ENCODE measurements at places on chromosomes 1 and 21.

- DNase-seq: no peak
Measured at GRCh38 chr21:14763695-14764064, 217.6 kb upstream of the SAMSN1 start.

GRCh38 chr1:31717341-31717740 lies 13.5 kb upstream of the COL16A1 start:
- DNase-seq: no peak

DNA sequence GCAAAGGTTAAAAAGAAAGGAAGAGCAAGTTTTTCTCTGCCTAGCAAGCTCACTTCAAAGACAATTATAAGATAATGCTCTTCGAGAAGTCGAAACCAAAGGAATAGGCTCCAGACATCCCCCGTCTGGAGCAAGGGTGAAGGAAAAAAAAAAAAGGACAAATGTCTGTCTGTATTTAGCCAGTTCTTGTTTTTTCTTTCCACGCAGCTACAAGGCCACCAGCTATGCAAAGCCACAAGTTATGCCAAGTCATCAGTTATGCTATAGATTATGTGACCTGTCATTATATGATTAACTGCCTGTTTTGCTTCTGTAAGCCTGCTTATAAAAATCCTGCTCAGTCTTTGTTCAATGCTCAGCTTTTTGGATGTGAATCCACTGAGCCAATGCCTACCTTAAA lies 2.4 kb upstream of the THEM5 start:
- no peak for DNase-seq

DNA sequence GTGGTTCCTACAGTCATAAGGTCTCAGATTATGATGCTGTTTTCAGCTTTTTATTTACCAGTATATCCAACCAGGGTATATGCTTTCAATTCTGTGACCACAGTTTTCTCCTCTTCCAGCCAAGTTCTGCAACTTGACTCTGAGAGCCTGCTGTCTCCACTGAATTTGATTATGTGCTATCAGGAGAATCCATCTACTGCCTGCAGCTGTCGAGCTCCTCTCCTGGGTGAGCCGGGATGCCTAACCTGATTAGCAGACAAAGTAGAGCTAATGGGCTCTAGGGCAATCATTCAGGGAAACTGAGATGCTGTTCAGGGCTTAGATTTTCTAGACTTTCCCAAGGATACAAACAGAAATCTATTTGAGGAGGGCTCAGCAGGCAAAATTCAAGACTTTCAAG lies 271.5 kb upstream of the BEND5 start:
- no peak for DNase-seq

DNA sequence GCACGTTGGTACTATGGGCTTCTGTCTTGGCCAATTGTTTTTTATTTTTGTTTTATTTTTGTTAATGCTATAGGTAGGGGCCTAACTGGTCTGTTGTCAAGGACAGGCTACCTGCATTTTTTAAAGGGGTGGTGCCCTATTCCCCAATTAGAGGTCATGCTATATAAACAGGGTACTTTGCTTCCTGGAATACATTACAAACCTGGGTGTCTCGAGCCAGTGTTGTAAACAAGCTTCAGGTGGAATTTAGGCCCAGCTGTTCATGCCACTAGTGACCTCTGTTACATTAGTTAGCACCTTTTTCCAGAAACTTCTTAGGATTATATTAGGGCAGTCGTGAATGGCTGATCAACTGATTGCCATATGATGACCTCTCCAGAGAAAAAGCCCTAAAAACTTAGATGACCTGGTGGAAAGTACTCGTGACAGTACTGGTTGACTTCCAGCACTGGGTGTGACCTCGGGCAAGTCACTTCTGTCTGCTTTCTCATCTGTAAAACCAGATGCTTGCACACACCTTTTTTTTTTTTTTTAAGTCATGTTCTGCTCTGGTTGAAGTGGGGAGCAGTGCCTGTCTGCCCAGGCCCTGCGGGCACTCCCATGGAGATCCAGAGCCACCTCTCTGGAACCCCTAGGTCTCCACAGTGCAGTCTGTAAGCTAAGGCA lies 46.5 kb downstream of the ELK4 start:
- no peak for DNase-seq

- no peak for DNase-seq
Measured at GRCh38 chr1:58899587-58900271, 115.9 kb upstream of the JUN start.

GRCh38 chr1:18948048-18948912 lies 8.2 kb downstream of the IFFO2 start:
- DNase-seq: no peak

- DNase-seq: no peak
Measured at GRCh38 chr1:93811326-93812065, 67.5 kb downstream of the DNTTIP2 start.

DNA sequence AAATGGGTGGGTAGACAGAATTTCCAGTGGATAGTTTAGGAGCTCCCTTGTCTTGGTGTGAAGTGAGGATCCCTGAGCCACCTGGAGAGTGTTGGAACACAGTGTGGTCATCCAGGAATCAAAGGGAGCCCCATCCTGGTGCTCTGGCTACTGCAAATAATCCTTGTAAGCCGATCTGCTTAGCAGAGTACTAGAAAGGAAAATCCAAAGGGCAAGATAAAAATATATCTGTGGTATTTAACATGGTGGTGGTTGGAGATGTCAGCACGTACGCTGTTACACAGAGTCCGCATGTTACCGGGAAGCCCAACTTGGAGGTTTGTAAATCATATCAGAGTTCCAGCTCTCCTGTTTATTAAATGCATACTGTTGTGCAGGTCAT lies 39.0 kb downstream of the VANGL1 start:
- no peak for DNase-seq

DNA sequence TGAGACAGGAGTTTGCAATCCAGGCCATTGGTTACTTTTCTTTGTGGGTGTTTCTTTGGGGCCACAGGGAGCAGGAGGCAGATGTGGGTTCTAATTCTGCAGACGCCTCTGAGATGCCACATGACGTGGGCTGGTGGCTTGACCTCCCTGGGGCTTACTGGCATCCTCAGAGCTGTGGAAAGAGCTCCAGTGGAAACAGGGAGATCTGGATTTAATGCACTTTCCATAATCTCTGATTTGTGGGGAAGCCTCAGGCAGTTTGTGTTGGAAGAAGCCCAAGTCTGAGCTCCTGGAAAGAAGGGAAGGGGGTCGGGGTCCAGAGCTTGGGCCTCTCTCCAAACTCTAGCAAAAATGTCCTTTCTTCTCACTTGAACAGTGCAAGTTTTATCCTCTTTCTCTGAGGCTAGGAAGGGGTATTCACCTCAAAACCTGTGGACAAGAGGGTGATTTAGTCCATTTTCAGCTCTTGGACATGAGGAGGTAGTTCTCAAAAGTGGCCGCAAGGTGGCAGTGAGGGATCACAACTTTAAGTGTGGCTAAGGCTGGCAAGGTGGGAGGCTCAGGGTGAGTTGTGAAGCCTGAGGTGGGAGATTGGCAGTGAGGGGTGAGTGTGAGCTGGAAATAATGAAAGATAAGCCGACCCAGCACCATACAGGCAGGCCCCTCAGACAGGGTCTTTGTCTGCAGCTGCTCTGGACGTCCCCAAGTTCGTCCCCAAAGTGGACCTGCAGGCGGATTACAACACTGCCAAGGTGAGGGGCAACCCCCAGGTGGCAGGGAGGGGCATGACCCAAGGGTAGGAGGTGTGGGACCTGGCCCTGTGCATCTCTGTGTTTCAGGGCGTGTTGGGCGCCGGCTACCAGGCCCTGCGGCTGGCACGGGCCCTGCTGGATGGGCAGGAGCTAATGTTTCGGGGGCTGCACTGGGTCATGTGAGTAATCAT lies 9.2 kb downstream of the IKBKE start:
- DNase-seq: peak; percentile 76

DNA sequence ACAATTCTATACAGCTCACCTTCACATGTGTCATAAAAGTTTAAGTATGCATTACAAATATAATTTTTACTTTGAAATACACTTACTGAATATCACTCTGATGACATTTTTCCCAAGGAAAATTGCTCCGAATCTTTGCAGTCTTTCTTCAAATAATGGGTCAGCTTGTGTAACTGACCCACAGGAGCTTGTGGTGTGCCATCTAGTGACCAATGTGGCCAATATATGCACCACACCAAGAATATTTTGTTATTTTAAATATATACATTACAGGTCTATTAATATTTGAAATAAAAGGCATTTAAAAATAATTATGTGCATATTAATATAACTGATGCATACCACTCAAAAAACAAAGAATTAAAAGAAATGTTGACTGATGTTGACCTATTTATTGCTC lies 271.4 kb downstream of the TBX15 start:
- no peak for DNase-seq

DNA sequence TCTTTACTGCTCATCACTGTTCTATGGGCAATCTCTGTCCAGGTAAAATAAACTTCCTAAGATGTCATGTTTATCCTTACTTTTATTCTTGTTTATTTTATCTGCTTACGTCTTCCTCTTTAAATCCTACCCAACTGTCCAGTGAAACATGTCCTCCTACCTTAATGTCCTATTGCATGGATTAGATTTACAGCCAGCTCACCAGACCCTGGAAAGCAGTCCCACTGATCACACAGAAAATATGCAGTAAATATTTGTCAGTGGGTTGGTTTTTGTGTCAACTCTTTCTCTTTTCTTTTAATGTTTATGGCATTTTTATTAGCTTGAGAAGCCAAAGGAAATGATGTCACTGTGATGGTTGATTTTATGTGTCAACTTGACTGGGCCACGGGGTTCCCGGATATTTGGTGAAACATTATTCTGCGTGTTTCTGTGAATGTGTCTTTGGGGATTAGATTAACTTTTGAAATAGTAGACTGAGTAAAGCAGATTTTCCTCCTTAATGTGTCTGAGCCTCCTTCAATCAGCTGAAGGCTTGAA lies 258.3 kb downstream of the SRGAP2C start:
- DNase-seq: no peak

DNA sequence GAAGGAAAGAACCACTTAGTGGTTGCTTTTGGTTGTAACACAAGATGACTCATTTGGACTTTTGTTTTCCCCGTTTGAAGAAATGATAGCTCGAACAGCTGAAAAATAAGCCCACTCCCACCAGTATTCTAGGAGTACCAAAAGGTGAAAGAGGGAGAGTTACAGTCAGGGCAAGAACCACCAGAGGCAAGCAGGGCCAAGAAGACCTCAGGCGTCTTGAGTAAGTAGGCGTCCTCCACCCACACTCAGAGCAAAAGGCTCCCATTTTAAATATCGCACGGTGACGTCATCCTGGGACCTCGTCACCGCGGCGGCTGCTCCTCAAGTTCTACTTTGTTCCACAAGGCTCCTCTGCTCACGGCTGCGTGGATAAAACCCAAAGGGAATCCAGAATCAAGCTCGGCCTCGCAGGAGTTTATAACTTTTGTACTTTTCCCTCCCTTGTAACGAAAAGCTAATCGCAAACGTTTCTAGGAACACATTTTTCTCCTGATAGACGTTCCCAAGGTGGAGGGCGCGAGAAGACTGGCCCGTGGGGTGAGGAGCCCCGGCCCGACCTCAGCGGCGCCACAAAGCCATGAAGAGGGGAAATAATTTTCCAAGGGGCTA lies 1.2 kb downstream of the BTG3 start:
- DNase-seq: peak; percentile 91

DNA sequence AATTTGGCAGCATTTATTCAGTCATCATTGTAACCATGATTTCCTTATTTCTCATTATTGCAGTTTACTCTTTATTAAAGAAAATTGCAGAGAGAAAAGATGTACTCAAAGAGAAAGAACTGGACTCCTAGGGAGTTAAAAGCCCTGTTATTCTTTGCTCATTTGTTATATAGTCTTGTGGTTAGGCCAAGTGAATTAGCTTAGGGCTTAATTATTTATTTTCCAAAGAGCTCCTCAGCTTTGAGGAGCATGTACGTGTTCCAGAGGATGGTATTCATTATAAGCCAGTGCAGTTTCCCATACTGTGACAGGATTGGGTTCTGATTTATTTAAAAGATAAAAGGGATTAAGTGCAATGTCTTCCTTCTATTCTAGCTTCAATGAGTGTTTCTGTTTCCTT lies 86.4 kb downstream of the GPR161 start:
- DNase-seq: no peak

DNA sequence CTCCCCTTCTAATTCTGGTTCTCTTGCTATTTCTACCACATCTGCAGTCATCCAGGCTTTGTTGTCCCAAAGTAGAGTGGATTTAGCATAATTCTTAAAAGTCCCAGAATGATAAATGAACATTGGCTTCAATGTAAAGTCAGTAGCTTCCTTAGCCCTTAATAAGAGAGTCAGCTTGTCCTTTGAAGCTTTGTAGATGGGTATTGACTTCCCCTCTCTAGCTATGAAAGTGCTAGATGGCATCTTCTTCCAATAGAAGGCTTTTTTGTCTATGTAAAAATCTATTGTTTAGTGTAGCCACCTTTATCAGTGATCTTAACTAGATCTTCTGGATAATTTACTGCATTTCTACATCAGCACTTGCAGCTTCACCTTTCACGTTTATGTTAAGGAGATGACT lies 181.4 kb upstream of the B3GALT2 start:
- DNase-seq: no peak

GRCh38 chr1:86703696-86704457 lies 499 bp upstream of the SH3GLB1 start:
- DNase-seq: no peak

- DNase-seq: no peak
Measured at GRCh38 chr1:241767737-241768136, 80.3 kb upstream of the EXO1 start.

DNA sequence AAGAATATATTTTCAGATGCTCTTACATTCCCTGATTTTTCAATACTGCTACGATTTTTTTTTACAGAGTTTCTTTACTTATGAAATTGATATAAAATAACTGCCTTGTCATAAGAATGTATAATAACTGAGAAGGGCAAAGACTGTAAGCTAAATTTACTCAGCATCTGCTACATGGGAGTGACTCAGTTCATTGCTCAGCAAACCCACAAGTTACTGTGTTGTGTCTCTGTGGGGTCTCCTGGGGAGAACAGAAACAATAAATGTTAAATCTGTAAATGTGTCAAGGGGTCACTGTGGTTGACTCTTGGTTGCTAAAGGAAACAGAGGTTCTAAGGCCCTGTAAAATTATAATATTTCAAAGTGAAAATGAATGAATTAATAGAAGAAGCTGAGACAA lies 210.3 kb upstream of the CACYBP start:
- DNase-seq: no peak

- DNase-seq: no peak
Measured at GRCh38 chr1:234861761-234862160, 251.8 kb upstream of the IRF2BP2 start.

GRCh38 chr1:15347182-15347581 lies 62.5 kb upstream of the EFHD2 start:
- DNase-seq: no peak

DNA sequence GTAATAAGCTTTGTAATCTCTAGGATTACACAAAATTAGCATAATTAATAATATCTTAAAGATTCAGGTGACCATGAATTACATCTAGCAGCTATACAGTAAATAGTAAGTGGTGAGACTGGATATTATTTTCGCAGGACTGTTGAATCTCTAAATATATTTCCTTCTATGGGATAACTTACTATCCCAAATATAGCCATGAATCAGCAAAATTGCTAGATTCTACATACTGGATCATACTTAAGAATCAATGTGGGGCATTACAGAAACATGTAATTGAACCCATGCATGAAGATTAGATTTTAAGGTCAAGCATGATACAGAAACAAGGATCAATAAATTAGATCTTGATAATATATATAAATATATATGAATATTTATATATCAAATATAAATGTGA lies 1203.4 kb downstream of the BRINP3 start:
- DNase-seq: no peak

Data from right hindlimb (tissue), 1 donor.